ENCODE measurements at places on chromosomes 11 and 22. TPM values are rescaled to one million over a fixed set of nuclear protein-coding genes. Genes with fewer than 3 reads are reported as not detected.

GRCh38 chr11:5610446-5610845 is 14.0 kb downstream of the TRIM6 start:
- DNase-seq = no peak

GRCh38 chr22:23773483-23774113 is 949 bp downstream of the MMP11 start:
- no peak for DNase-seq

DNA sequence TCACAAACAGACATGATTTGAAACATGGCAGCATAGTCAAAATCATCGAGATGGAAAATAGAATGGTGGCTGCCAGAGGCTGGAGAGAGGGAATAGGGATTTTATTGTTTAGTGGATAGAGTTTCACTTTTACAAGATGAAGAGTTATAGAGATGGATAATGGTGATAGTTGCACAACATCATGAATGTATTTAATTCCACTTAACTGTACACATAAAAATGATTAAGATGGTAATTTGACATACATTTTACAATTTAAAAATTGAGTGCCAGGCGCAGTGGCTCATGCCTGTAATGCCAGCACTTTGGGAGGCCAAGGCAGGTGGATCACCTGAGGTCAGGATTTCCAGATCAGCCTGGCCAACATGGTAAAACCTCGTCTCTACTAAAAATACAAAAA is 21.2 kb downstream of the TTC28 start:
- DNase-seq = no peak

- DNase-seq = no peak
These were observed 14.0 kb downstream of the GRIK4 start for GRCh38 chr11:120525261-120526171.

DNA sequence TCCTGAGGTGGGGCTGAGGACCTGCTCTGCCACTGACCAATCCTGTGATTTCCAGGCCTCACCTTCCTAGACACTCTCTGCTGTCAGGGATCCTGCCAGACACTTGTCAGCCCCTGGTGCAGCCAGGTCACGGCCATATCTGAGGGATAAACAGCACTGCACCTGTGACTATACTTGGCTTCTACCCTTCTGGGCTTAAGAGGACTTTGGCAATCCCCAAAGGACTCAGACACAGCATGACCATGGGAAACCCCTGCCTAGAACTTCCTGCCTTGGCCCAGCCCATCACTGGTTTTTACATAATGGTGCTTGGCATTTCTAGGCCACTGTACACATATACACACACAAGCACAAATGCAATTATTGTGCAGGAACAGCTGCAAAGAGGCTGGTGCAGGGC is 11.6 kb upstream of the OLFML1 start:
- no peak for DNase-seq

- DNase-seq = no peak
These were observed 45.4 kb downstream of the GRAMD1B start for GRCh38 chr11:123475469-123475868.

- no peak for DNase-seq
These were observed 596.2 kb downstream of the BUD13 start for GRCh38 chr11:116176484-116177005.

- no peak for DNase-seq
These were observed 42.0 kb downstream of the PACS1 start for GRCh38 chr11:66112041-66112491.

DNA sequence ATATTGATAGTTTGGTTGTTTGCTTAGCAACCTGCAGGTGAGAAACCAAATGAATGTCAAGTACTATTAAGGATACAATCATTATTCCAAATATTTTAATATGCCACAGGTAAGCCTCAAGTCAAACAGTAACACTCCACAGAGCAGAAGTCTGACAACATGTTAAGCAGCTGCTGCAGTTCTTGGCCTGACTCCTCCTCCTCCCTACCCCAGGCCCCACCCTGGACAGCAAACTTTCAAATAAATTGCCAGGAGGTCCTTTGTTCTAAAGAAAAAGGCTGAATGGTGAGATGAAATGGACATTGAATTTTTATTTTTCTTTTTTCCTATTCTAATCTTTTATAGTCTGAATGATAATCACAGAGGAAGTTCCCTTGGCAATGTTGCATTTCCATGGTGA is 260.0 kb upstream of the POU2AF2 start:
- DNase-seq = no peak

- DNase-seq = no peak
These were observed 41.8 kb downstream of the BARX2 start for GRCh38 chr11:129417458-129417857.

TCP11L1 gene
- total RNA-seq = 12.4 TPM

TST gene
- total RNA-seq = 15.2 TPM

TRIM48 gene
- not detected for total RNA-seq

Data from activated T-helper 2 cell treated with anti-CD3 and anti-CD28 coated beads, Interferon-gamma antibody, Interleukin-2, Interleukin-4, amounts not matched to agents 10 μg/mL and 5 μg/mL and 100 μg/mL, durations not matched to agents 14 hours and 24 hours and 36 hours (primary cell).